ENCODE measurements at places on chromosomes 7 and 10.

DNA sequence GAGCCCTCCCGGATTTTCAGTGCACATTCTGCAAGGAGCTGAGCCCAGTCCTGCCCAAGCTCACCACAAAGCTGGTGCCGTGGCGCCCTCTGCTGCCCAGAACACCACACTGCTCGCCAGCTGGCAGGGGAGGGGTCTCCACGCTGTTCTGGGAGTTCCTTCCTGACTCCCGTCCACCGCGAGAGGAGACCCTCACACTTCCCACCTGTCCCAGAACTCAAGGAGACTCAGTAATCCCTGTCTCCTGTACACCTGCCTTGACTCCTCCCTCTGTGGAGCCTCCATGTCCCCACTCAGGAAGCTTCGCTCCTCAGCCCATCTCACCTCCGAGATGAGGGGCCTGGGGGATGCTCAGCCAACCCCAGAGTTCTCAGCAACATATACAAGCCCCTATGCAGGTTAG lies 11.3 kb downstream of the C10orf105 start:
- peak; percentile 66 for DNase-seq

GRCh38 chr7:68730964-68731363 lies 867.3 kb upstream of the AUTS2 start:
- DNase-seq, result no peak

DNA sequence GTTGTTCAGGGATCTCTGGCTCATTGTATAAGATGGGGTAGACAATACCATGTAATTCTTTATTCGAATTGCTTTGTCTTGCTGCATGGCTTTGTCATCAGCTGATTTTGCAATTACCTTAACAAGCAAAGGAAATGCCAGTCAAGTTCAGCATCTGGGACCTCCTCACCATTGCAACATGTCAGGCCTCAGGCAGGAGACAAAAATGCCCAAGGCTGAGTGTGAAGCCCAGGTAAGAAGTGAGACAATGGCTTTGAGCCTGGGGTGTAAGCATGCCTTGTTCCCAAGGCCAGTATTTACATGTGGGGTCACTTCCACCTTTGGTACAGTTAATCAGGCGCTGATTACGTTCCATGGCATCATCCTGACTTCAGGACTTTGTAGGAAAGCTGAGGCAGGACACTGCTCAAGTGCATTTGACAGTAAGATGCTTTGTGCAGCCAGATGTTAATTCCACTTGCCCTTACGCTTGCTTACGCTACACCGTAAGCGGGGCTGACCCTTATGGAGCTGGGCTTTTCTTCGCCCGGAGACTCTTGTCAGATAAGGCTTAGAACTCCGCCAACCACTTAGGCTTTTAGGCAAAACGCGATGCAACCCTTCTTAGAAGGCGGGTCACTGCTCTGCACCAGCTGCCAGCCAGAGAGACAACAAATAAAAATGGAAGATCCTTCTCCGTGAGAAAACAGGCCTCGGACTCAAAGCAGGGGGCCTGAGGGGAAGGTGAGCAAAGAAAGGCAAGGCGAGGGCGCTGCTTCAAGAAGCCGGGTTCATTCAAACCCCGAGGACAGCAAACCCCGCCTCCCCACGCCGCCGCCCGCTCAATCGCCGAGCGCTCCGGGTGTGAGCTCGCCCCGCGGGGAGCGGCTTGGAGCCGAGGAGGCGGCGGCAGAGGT lies 1.3 kb upstream of the SP4 start:
- DNase-seq, result no peak

- no peak for DNase-seq
These were observed 6.6 kb downstream of the AASS start for GRCh38 chr7:122137251-122138077.

GRCh38 chr7:137418841-137419240 lies 75.3 kb upstream of the PTN start:
- DNase-seq, result no peak

- DNase-seq, result no peak
These were observed 52.4 kb upstream of the ADRB1 start for GRCh38 chr10:113991091-113991860.

DNA sequence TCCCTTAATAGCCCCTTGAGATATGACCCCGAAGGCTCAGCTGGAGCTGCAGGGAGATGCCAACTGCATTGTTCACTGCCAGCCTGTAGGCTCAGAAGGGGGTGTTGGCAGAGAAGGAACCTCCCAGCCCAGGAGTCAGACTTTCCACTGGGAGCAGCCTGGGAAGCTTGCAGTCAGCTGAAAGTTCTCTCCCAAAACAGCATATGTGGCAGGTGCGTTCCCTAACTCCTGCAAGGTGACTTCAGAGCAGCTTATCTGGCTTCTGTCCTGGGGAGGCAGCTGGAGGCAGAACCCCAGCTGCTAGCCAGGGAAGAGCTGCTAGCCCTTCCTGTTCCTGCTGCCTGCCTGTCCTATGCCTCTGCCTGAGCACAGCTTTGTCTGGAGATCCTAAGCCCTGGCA lies 8.1 kb downstream of the SFTPA2 start:
- no peak for DNase-seq

GRCh38 chr10:43135656-43136055 lies 2.6 kb upstream of the CSGALNACT2 start:
- no peak for DNase-seq

DNA sequence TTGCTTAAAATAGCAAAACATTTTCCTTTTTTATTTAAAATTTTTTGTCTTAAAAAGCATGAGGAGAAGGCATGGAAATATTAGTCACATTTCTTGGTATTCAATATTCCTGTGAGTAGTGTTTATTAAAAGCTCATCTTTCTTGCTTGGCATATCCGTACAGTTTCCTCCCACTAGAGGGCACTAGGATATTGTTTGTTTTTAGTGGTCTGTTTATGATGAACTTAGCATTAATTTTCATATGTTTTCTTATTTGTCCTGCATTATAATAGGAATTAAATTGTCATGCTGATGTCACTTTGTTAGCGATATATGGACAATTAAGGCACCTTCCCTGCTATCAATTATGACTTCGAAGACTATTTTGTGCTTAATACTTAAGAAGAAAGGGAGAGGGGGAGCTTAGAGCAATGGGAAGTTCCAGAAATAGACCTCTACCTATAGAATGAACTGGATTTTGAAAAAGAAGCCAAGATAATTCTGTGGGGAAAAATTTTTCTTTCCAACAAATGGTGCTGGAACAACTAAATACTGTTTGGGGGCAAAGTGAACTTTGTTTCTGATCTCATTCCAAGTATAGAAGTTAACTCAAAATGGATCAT lies 91.0 kb upstream of the STRIP2 start:
- peak; percentile 50 for DNase-seq

DNA sequence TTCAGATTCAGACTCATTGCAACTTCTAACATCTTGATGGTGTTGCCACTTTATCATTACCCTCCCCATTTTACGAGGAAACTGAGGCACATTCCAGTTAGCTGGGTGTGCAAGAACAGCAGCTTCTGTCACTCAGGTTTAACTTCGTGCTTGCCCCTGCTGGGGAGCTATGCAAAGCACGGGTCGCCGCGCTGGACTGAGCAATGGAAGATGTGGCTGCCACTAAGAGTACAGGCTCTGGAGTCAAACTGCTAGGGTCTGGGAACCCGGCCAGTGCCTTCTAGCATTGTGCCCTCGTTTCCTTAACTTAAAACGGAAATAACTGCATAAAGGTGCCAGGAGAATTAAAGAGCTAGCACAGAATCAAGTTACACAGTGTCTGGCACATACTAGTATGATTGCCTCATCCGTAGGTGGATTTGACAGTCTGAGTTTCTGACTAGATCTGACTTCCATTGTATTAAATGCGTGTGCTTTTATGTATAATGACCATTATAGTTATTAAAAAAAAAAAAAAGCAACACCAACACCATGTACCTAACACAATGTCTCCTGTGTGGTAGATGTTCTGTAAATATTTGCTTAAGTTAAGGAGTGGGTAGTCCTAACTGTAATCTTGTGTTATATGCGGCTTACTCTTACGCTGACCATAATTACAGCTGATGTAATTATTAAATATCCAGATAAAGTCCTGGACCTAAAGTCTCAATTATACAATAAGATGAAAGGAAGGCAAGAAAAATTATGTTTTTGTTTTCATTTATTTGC lies 842 bp downstream of the ZNF22 start:
- DNase-seq, result peak; percentile 49

DNA sequence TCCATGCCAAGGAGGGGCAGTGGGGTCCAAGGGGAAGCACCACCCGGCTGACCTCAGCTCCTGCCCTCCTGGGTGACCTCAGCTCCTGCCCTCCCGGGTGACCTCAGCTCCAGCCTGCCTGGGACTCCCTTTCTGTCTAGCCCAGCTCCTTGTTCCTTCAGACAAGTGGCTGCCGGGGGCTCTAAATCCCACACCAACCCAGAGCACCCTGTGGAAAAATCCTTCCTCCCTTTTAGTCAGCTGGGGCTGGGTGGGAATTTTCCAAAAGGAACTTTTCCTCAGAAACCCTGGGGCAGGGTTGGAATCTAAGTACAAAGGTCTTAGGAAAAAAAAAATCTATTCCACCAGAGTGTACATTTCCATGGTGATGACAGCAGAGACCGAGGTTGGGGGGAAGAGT lies 36.3 kb downstream of the AKR1B1 start:
- no peak for DNase-seq

DNA sequence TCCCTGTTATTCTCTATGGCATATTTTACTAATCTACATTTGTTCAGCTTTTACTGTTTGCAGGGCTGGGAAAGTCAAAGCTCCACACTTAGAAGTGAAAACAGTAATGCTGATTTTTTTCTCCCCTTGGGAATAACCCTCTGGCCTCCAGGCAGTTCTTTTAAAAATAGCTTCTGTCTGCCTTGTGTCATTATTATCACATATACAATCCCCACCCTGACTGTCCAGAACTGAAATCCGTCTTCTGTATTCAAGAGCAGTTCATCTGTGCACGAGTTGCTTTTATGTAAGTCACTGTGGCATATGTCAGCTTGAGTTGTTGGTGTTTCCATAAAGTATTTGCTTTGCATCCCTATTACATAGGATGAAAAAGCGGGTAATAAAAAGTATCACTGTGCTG lies 1221.1 kb upstream of the CELF2 start:
- no peak for DNase-seq

- DNase-seq, result no peak
These were observed 33.6 kb upstream of the AGR3 start for GRCh38 chr7:16915405-16915804.

DNA sequence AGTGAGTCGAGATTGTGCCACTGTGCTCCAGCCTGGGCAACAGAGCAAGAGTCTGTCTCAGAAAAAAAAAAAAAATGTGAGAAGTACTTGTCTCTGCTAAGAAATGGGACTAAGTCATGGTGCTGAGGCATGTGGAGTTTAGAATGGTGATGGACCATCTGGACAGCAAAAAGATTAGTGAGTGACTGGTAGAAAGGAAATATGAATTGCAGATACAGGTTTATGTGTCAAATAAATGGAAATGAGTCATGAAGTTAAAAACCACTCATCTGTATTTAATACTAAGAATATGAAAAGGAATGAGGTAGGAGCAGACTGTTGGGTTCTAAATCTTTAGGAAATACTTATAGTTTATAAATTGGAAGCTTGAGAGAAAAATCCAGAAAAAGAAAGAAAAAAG lies 625.7 kb upstream of the ANKRD30A start:
- DNase-seq, result no peak

DNA sequence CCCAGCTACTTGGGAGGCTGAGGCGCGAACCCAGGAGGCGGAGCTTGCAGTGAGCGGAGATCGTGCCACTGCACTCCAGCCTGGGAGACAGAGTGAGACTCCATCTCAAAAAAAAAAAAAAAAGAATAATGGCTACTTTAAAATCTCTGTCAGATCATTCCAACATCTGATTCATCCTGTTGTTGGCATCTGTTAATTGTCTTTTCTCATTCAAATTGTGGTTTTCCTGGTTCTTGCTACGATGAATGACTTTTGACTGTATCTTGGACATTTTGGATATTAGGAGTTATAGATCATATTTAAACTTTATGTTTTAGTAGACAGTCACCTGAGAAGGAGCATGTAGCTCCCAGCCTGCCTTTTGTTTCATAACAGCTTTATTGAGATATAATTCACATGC lies 8.5 kb downstream of the TPST1 start:
- no peak for DNase-seq

DNA sequence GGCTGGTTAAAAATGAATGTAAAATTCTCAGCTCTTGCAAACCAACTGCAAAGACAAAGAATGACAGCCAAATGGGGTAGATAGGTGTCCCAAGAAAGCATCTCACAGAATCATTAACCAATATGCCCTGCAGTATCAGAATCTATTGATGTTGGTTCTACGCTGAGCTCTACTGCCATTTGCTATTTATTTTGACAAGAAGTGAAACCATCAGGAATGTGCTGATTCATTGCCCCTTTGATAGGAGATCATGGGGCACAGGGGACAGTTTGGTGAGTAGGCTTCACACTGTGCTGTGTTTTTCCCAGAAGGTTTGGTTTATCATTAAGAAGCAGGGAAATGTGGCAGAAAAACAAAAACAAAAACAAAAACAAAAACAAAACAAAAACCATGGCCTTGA lies 19.4 kb upstream of the CDC14C start:
- DNase-seq, result no peak

GRCh38 chr7:154388999-154389398 lies 336.8 kb downstream of the DPP6 start:
- DNase-seq, result no peak
